Choroid plexus epithelial cell (primary cell): ENCODE measurements at places on chromosomes 12 and 14.

- no peak for DNase-seq
Measured at GRCh38 chr12:30988086-30988485, 61.5 kb downstream of the TSPAN11 start.

DNA sequence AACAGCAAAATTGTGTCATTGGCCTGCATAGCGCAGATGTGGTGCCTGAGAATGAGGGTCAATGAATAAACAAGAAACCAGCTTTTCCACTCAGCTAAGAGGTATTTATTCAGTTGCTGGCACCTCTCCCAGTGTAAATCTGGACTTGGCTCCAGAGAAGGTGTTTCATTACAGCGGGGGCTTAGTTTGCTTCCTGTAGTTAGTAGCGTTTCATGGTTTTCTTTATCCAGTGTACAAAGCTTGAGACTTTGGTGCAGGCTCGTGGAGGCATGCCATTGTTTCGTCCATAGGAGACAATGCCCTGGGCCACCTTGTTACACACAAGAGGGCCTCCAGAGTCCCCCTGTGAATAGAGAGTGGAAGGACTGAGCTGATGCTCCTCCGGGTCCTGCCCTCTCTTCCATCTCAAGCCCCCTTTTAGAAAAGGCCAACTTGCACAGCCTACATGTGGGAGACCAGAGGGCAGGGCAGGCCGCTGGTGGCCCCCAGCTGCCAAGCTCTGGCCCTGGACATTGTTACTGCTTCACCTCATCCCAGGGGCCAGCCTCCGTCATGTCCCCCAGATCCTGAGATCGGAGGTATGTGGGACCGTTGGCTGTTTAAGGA, 3.0 kb downstream of the GZMB start:
- peak; percentile 5 for DNase-seq

- no peak for DNase-seq
Measured at GRCh38 chr12:64825143-64826021, 935 bp downstream of the TBC1D30 start.

DNA sequence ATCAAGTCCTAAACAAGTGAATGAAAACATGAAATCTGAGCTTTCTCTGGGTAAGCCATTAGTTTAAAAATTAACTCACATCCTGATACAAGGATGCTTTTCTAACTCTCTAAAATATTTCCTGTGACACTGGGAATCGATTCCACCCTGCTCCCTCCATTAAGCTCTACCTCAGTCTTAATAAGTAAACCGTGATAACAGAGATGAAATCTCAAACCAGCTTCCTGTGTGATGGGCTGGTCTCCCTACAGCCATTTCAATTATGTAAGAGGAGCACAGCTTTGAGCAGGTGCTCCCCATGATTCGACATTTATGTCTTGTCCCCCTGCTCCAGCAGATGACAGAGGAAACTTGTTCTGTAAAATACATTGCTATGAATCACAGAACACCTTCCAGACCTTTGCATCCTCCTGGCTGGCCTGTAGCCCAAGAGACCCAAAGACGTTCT, 59.0 kb downstream of the GAS2L3 start:
- DNase-seq = no peak

DNA sequence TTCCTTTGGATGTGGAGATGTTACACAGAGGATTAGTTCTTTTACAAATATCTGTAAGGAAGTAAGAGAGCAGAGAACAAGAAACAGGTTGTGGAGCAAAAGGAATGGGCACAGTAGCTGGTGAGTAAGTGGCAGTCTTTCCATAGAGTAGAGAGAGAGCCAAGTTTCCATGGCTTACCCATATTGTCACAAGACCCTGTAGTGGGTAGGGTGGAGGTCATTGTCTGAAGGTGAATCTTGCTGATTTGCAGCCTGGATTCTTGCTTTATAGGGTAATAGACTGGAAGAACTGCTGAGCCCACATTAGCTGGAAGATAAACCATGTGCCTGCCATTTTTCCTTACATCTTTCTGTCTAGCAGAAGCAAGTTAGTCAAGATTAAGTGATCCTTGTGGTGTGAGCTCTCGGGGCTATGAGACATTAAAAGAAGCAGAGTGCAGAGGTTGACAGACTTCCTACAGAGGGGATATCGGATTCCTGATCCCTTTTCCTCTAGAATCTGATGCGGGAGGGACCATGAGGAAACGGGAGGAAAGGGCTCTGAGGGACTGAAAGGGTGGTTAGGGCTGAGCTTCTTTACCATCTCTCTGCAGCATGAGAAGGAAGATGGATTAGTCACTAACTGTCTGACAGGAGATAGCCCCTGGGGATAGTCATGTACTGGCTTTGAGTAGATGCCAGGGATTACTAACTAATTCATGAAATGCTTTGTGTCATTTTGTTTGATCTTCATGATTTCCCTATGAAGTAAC, 44.0 kb upstream of the LRTM2 start:
- DNase-seq = peak; percentile 76

DNA sequence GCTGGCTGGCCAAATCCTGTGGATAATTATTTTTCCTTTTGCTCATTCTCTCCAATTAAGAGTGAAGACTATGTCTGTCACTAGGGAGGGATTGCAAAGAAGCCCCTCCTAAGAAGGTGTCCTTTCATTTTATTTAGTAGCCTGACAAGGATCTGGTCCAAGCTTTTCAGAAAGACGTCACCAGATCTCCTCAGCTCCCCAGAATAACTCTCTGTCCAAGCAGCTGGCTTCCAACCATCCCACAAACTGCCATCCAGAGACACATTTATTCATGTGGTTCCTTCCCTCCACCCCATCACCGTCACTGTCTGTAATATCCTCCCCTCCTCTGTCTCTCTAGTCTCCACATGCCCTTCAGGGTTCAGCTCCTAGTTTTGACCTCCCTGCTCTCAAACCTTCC, 69.9 kb downstream of the PPM1H start:
- DNase-seq = no peak

- peak; percentile 7 for DNase-seq
Measured at GRCh38 chr12:86158956-86159355, 97.2 kb downstream of the MGAT4C start.

GRCh38 chr12:115174920-115175319, 490.9 kb upstream of the TBX3 start:
- DNase-seq = no peak

DNA sequence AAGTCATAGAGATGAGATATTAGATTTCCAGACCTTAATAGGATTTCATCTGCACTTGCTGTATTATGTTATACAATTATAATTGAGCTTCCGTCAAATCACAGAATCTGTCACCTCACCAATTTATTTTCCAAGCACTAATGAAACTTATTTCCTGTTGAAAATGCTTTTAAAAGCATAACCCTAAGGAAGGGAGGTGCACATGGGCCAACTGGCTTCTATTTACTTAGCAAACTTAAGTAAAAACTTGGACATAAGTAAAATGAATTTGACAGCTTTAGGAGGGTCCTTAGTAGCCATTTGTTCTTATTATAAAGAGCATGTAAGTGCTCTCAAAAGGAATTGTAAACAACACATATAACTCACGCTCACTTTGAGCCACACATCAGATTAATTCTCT, 462.2 kb upstream of the TMPO start:
- no peak for DNase-seq

GRCh38 chr12:97503073-97503855, 40.7 kb downstream of the RMST start:
- no peak for DNase-seq

DNA sequence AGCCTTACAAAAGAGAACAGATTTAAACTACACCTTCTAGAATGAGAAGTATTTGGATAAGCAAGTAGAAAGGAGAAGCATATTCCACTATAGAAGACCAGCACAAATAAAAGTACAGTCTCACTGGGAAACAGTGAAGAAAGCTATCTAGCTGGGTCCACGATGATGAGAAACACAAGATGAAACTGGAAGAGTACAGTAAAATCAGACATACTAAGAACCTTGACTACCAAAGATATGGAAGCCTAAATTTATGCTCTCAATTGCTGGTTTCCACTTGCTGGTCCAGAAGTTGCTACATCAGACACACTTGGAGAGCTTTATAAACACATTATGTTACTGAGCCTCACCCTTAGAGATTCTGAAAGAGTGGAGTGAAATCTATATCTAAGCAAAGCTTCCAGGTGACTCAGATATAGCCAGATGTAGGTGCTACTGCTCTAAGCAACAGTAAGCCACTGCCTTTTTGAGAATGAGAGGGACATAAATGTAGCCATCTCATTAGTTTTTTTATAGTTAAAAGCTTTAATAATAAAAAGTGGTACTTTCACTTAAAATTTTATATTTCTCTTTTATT, 96.3 kb upstream of the BBS10 start:
- no peak for DNase-seq

GRCh38 chr14:31428011-31428410, 7.7 kb upstream of the HEATR5A start:
- no peak for DNase-seq

DNA sequence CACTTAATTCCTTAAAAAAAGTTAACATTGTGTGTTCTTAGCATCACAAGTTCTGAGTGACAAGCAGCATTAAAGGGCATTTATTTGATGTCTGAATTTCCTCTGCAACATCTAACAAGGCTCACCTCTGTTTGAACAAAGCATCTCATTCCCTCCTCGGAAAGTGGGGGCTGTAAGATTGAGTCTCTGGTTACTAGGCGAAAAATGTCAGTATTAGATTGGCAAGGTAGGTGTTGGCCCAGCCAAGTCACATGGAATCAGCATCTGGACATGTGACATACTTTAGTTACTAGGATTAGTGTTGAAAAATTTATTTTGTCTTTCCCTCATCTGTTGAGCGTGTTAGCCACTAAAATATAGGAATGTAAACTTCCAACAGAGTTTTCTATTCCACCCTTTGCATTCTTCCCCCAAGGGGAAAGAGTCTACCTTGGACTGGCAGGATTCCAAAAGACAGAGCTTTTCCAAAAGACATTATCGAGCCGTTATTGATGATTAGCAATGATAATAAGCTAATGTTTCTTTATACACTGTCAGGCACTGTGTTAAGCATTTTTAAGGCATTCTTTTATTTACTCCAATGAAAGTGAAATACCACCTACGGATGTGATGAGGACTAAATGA, 194.9 kb upstream of the BTG1 start:
- DNase-seq = no peak

DNA sequence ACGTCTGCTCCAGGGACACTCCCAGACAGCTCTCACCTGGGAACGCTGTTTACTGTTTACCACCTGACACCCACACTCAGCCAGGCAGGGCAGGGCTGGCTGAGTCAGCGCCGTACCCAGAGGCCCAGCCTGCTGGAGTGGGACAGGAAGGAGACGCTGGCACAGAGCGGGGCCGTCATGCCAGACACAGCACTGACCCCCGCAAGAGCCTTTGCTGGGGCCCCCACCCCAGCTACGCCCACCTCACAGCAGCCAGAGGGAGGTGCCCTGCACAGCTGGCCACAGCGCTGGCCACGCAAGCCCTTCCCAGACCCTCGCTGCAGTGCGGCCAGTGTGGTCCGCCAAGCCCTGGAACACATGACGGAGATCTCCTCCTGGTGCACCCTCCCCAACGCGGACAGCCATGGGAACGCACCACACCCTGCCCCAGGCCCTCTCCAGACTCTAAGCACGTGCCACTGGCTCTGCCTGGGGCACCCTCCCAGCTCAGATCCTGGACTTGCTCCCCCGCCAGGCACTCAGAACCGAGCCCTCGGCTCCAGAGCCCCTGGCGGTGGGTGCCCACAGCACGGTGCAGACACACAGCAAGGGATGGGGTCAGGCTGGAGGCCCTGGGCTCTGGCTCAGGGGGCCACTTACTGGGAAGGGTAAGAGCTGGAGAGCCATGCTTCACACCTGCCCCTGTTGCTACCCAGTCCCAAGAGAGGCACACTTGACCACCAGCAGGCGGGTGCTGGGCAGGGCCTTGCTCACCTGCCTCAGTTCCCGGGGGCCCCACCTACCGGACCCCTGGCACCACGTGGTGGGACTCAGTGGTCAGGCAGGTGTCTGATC, 5.7 kb downstream of the AHNAK2 start:
- no peak for DNase-seq

DNA sequence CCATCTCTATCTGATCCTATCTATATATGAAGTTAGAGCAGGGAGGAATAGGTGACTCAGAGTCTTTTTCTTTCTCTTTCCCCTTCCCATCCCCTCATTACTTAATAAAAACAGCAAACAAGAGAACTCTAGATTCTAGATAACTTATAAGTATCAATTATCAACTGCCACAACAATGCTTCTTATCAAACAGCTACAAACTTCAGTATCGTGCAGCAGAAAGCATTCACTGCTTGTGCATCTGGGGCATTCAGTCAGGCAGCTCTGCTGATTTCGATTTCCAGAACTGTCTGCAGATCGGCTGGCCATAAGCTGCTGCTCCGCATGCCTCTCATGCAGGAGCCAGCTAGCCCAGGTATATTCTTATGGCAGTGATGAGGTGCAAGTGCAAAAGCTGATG, 19.4 kb downstream of the A2ML1 start:
- no peak for DNase-seq

DNA sequence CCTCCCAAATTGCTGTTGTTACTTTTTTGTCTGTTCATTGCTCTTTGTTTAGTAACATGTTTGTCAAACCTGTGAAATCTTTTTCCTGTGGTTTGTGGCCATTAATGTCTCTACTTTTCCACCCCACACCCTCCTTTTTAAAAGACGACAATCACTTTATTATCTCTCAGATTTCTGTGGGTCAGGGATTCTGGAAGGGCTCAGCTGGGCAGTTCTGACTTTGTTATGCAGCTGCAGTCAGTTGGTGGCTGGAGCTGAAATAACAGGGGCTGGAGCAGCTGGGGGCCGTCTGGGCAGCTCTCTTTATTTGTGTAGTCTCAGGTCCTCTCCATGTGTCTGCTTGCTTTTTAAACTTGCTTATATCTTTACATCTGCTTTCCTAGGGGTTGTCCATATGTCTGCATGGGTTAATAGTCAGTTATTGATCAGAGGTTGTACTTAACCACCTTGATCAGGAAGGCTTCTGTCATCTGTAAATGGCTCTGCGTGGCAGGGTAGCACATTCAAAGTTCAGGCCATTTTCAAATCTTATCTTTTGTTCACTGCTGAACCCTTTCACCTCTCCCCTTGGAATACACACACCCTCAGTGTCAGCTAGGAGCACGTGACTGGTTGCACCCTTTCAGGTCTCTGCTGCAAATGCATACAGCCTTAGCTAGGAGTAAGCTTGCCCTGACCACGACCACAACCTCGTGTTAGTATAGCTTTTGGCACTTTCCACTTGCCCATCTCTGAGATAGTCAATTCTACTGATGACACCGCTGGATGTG, 27.9 kb downstream of the BORCS5 start:
- DNase-seq = peak; percentile 47

DNA sequence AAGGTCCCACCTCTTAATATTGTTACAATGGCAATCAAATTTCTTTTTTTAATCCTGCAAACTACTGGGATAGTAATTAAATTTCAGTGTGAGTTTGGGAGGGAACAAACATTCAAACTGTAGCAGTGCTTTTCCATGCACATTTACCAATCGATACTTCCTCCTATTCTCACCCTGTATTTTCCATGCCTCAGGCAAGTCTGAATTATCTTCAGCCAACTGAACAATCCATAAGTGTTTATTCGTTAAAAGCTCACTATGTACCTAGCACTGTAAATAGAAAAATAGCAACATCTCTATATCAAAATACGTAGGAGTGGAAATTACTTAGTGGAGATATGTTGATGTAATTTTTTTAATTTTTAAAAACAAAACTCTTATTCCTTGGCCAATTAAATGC, 43.5 kb downstream of the CCDC177 start:
- DNase-seq = no peak
